ENCODE measurements at places on chromosomes 12 and 14.

- no peak for DNase-seq
These were observed 22.0 kb upstream of the RCOR1 start for GRCh38 chr14:102570334-102570995.

- peak; percentile 88 for DNase-seq
These were observed 110.4 kb downstream of the BCAT1 start for GRCh38 chr12:24838531-24838950.

DNA sequence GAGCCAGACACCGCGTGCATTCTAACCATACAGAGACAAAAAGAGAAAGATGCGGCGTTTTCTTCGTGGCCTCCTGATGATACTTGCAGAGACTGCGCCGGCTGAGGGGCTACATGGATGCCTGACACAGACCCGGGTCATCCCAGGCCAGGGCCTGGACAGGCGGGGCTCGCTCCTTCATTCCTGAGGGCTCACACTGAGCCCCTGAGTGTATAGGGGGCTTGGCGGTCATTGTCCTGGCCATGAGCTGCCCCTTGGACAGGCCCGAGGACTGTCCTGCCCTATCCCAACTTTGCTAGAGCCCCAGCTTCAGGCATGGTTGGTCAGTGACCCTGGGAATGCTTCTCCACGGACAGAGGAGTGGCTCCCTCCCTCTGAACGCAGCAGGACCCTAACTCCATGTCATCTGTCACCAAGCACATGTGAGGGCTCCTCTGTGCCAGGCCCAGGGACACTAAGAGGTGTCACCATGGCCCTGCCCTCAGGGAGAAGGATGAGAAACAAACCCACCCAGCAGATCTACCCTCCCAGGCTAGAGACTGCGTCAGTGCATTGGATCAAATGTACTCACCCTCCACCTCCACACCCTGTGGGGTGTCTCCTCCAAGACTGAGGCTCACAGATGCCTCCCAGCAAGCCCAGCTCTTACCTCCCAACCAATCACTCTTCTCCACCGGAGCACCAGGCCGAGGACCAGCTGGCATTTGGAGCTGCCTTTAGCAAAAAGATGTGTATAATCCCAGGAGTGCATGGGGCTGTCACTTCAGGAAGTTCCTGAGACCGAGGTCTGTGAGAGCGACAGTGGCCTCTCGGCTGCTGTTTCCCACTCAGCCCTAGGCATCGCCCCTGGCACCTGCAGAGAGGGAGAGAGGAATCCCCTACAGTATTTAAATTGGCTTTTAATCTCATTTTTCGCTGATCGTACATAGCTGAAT is 102.7 kb downstream of the DICER1 start:
- DNase-seq: no peak

- no peak for DNase-seq
These were observed 458.8 kb downstream of the TMEM117 start for GRCh38 chr12:44294649-44295048.

DNA sequence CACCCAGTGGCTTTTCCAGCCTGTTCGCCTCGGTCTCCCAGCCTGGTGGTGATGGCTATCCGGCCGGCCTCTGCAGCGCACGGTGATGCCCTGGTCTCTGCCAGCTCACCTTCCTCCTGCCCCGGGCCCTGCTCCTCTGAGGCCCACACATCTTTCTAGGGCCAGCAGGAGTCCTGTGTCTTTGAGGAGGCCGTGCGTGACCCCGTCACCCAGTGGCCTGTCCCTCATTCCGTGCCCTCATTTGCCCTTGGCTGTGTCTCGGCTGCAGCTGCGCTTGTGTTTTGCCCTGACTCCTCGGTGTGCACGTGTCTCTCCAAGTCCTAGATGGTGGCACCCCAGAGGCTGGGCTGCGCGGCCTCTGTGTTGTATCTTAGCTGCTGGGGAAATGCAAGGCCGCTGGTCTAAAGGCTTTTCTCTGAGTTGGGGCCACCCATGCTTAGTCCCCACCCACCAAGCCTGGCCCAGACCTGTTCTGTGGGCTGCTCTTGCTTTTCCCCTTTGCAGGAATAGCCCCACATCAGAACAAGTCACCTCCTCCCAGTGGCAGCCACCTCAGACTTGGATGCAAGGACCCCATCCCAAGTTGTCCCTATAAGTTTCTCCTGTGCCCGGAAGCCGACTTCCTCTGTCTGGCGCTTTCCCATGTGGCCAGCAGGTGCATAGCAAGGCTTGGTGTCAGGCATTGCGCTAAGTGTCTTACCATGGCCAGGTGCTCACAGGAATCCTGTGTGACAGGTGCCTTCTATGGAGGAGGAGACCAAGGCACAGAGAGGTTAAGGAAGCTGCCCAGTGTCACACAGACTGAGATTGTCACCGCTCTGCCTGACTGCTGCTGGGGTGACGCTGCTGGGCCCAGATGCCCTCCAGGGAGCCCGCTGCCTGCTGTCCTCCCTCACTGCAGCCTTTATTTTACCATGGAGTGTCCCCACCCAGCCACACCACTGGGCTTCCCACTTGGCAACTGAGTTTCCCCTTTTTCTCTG is 64.5 kb downstream of the TSPAN9 start:
- DNase-seq: no peak

DNA sequence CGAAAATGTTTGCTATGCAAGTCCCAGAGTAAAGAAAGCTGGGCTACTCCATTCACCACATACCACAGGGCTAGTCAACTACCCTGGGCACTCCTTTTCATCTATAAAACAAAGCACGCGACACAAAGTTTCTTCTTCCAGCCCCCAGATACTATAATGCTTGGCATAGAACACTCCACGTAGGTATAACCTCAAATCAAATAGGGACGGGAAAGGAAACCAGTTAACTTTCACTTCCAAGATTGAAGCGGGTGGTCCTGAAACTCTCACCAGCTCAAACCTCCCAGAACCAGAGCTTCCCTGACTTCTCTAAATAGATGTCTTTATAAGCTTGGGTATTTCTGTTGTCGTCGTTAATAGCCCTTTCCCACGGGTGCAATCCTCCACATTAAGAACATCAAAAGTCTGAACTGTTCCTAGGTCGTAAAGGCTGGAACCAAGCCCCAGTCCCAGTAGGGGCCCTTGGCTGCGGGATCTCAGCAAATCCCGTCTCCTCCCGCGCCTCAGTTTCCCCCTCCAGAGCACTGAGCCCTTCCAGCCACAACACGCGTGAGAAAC is 647 bp downstream of the LGMN start:
- no peak for DNase-seq

DNA sequence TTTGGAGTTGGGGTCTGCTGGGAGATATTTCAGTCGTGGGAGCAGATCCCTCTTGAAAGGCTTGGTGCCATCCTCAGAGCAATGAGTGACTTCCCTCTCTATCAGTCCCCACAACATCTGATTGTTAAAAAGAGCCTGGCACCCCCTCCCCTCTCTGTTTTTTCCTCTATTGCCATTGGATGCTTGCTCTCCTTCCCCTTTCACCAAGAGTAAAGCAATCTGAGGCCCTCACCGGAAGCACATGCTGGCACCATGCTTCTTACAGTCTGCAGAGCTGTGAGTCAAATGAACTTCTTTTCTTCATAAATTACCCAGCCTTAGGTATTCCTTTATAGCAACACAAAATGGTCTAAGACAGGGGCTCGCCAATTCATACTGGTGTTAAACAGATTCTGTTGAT is 99.1 kb upstream of the CCND2 start:
- DNase-seq: peak; percentile 87

GRCh38 chr12:86777325-86777724 is 521.1 kb upstream of the MGAT4C start:
- DNase-seq: no peak

DNA sequence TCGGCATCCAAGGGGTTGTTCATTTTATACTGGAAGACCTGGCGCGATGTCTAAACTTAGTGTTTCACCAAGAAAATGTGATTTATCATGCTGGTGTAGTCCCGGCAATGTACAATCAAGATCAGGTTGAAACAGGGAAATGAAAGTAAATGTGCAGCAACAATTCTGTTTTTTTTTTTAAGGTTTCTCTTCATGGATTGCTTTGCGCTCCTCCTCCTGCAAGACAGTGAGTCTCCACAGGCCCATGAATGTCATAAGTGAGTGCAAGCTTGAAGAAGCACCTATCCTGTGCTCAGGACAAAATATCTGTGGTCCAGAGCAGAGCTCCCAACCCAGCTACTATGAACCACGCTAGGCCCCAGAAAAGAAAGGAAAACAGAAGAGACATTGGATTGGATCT is 143.4 kb downstream of the KCNK10 start:
- no peak for DNase-seq

GRCh38 chr12:69987579-69988091 is 162.6 kb downstream of the MYRFL start:
- no peak for DNase-seq

DNA sequence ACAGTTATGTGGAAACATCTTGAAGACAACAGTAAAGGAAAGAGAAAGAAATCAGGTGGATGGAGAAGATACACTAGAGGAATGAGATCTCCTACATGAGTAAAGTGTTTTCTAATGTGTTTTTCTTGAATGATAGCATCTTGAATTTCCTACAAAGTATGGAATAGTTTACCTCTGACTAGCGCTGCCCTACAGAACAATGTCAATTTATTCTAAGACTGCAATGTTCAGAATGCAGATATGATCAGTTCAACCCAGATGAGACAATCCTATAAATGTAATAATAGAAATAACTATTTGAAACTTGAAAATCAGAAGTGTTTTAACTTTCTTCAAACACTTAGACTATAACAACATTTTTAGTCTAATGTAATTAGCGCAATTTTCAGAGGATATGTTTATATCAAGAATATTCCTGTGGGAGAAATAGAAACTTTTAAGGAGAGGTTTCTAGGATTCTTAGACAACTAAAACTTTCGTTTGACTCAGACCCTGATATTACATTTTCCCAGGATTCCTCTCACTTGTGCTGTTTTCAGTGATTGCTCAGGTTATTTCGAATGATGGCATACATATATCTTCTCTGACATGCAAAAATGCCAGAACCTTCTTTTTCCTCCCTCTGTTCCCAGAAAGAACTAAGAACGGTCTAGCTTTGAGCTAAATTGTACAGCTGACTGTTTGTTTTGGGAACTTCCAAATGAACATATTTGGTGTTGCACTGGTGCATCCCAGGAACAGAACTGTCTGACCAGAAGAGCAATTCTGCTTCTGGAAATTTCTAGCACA is 1017.4 kb downstream of the DIO2 start:
- DNase-seq: no peak

DNA sequence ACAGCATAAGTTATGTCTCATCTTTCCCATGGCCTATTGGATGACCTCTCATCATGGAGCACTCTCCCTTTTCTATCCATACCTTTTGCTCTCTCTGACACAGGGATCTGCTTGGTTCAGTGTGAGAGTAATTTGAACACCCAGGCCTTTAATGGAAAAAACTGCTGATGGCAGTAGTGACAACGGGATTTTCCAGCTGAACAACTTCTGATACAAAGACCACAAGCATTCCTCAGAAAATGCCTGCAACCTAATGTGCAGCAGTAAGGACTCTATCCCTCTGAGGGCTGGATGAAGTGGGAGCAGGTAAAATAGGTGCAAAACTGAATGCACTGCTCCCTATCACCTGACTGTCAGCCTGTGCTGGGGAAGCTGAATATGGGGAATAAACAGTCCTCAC is 51.0 kb downstream of the KANSL2 start:
- no peak for DNase-seq
